Stimulated activated naive CD4-positive, alpha-beta T cell treated with Interleukin-2 at 50 U/mL for 16 hours (primary cell): ENCODE measurements at places on chromosomes 5 and 9.

- no peak for DNase-seq
Measured at GRCh38 chr9:87392086-87392485, 105.6 kb upstream of the DAPK1 start.

DNA sequence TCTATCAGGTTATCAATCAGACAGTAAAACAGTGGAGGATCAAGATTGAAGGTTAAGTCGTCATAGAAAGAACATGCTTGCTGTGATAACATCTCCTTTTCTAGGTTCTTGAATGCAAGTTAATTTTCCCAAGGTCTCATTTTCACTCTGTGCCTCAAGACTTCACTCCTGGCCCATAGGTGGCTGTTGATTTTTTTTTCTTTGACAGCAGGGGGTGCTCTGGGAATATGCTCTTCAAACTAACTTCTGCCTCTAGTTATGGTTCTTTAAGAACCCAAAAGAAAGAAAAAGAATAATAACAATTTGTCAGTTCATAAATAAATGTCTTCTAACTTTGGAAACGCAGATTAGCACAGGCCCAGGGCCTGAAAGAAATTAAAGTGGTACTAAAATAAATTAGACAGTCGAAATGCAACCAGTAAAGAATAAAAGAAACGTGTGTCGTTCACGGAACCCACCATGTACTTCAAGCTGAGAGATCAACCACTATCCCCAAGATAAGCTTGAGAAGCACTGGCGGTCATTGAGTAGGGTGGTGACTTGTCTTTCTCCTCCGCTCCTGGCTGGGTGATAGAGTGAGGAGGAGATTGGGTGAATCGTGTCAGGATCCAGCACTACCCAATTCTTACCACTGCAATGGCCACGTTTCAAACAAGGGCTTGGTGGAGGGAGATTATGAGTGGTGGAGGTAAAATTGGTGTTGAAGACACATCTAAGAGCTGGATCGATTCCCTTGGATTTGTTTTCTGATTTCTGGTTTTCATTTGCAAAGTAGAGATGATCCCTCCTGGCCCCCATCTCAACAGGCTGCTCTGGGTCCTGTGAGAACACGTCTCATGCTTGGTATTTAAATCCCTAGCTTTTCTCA lies 93.4 kb upstream of the IRX4 start:
- no peak for DNase-seq

GRCh38 chr9:21507483-21507790 lies 25.3 kb upstream of the IFNE start:
- no peak for DNase-seq

DNA sequence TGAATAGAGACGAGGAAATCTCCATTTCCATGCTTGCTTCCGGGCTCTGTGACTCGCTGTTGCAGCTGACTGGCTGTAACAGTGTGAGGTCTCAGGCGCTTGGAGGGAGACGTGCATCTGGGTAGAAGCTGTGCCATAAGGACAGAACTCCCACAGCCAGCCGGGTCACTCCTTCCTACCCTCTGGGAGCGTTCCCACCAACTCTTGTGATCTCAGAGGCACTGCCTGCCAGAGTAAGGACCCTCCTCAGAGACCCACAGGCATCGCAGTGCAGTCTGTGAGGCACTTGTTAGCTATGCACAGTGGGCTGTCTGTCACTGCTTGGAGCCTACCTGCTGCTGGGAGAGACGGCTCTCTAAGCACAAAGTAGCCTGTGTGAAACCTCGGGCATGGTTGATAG lies 203.4 kb upstream of the SEMA6A start:
- no peak for DNase-seq

DNA sequence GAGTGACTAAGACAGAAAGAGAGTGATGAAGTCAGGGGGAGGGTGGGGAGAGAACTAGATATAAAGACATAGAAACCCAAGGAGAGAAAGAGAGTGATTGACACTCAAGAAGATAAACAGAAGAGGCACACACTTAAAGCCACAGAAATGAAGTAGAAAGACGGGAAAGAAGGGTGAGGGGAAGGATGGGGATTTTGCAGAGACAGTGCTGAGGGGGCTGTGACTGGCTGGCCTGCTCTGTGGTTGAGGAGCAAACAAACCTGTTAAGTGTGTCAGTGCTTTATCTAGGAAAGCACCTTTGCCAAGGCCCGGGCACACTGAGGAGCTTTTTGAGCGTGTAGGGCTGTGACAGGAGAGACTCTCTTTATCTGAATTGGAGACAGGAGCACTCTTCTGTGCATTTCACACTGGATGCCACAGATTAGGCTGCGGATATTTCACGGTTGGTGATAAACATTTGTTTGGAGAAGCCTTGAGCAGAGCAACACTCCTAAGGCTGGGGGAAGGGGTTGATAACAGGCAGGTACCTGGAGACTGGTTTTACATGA lies 109.1 kb downstream of the DOCK2 start:
- no peak for DNase-seq

DNA sequence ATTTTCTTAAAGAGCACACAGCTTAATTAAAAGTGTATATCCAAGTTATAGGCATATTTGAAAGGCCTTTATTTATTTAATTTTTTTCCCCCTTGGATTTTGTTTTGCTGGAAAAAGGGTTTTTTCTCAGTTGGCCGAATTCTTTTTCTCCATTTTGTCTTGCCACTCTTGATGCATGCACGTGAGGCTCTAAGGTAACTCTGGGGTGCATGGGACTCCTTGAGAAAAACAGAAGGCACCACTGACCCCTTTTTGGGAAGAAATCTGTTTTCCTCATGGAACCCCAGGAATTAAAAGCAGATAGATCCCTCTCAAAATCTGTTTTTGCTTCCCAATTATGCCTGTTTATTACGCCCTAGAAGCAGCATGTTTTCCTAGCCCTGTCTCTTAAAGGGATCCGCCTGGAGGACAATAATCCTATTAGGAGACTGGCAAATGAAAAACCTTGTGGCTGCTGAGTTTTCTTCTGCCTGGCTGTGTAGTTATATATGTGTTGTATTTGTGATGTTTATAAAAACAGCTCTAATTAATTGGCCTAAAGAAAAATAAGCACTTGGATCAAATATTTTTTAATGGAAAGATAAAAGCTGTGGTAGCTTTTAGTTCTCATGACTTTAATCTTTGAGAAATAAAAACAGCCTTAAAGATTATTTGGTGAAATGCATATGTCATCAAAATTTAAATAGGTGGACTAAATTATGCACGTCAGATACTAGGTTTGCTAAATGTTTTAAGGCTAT lies 435.1 kb upstream of the CDH9 start:
- DNase-seq: no peak

GRCh38 chr5:177468329-177468684 lies 5.1 kb downstream of the DBN1 start:
- DNase-seq: no peak

- no peak for DNase-seq
Measured at GRCh38 chr9:32218100-32218767, 166.2 kb upstream of the ACO1 start.

DNA sequence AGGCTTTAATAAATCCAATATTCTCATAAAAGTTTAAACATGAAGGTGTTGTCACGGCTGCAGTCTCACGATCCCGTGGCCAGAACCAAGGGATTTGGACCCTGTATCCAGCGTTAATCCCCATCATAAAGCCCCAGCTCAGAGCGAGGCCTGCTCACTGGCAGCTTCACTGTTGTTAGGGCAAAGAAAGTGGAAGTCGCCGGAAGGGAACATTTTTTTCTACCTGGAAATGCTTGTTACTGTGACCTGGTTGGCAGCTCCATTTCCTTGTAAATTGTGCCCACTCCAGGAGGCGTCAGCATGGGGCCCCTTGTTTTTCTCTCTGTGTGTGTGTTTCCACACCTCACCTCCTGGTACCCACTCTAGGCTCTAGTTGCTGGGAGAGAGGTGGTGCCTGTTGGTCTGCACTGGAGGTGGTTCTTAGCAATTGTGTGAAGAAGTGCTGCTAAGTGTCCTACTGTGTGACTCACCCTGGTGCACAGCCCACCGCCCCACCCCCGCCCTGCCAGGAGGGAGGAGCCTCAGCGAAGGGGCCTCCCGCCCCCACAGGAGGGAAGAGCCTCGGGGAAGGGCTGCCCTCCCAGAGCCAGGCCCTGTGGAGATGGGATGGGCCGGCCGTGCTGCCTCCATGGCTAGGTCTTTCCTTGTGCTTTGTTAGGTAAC lies 105.1 kb downstream of the EHMT1 start:
- no peak for DNase-seq

DNA sequence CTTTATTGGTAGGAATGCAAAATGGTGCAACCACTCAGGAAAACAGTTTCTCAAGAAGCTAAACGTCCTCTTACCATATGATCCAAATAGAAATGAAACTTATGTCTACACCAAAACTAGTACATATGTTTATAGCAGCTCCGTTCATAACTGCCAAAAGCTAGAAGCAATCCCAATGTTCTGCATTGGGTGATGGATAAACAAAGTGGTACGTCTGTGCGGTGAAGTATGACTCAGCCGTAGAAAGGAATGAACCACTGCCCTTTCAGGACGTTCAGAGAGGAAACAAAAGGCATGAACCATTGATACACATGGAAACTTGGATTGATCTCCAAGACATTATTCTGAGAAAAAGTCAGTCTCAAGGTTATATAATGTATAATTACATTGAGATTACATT lies 27.6 kb downstream of the HNRNPH1 start:
- no peak for DNase-seq

- no peak for DNase-seq
Measured at GRCh38 chr9:121283856-121284732, 16.1 kb downstream of the GSN start.

- no peak for DNase-seq
Measured at GRCh38 chr5:56158331-56158960, 74.7 kb downstream of the ANKRD55 start.

DNA sequence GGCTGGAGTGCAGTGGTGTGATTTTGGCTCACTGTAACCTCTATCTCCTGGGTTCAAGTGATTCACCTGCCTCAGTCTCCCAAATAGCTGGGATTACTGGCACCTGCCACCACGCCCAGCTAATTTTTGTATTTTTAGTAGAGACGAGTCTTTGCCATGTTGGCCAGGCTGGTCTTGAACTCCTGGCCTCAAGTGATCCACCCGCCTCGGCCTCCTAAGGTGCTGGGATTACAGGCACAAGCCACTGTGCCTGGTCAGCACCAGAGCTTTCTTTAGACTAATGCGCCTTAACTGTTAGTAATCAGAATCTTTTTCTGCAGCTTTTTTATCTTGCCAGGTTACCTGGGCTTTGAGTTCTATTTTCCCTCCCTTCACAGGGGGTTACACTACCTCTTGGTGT lies 18.4 kb downstream of the PTGS1 start:
- DNase-seq: no peak

DNA sequence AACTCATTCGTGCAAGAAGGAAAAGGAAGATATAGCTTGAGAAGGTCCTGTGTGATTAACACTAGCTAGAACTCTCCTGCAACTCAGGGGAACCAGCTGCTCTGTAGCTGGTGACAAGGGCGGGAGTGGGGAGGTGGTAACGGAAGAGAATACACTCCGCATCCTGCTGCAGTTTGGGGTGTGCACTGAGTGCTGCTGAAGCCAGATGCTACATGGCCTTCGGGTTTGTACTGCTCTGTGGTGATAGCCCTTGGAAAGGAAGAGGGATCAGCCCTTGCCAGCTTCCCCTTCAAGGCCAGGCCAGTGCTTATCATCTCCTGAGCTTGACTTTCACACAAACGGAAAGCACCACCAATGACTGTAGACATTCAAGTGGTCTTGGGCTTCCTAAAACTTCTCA lies 34.3 kb downstream of the FRMD3 start:
- no peak for DNase-seq

DNA sequence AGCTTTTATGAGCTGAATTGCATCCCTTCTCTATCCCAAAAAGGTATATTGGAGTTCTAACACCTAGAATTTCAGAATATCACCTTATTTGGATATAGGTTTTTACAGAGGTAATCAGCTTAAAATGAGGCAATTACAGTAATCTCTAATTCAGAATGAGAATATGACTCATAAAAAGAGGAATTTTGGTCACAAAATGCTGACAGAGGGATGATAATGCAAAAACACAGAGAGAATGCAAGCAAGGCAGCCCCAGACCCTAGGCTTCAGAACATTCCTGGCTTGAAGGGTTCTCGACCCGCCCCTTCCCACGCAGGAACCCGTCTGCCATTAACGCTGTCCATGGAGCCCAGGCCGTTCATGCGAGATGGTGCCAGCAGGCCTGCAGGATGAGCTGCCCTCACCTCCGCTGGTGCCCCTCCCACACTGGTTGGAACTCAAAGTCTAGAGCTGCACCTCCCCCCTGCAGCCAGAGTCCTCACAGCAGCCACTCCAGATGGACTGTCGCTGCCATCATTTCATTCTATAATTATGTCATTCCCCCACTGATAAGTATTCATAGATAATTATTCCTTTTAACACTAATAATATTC lies 1173.4 kb upstream of the ACO1 start:
- peak; percentile 10 for DNase-seq

DNA sequence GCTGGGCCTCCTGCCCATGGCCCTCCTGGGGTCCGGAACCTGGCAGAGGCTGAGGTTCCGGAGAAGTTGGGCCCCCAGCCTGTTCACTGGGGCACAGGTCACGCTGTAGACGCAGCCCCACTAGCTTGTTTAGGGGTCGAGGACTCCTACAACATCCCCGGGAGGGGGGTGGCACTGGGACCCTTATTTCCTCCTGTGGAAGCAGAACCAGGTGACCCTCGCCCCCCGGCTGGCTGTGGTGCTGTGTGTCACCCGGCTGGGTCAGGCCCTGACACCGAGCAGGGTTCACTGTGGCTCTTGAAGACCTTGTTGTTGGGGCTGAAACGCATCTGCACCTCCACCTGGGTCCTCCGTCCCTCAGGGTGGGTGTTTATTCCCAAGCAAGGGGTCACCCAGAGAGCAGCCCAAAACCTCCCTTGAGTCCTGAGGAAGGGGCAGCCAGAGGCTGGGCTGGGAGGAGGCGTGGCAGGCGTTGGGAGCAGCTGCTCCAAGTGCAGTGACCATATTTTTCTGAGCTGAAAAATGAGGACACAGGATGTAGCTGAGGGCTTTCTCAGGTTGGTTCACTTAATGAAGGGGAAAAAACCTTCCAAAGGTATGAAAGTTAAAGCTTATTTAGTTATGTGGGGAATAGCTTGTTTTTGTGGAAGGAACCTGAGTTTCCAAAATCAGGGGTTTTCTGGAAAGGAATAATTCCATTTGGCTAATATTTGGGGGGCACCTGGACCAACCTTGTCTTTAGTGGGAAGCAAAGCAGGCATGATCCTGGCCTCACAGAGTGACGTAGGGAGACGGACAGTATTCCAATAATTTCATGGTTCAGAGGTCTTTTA lies 164.7 kb upstream of the IER5L start:
- DNase-seq: no peak

DNA sequence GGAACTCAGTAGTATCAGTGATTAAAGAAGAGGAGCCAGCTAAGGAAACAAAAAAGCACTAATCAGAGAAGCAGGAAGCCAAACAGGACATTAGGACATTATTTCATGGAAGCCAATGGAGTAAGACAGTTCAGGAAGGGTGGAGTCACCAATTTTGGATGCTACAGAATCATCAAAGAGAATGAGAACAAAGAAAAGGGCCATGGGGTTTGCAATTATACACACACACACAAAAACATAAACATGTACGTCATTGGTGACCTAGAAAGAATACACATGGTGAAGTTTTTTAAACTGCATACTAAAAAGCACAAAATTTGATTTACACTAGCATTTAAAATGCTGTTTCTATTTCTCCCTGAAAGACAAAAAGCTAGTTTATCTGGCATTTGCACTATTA lies 96.8 kb upstream of the MRPS30 start:
- DNase-seq: no peak
